Cardiac septum (tissue), 1 donor: ENCODE measurements at places on chromosomes 3 and 15. TPM values are rescaled to one million over a fixed set of nuclear protein-coding genes. Genes with fewer than 3 reads are reported as not detected.

DNA sequence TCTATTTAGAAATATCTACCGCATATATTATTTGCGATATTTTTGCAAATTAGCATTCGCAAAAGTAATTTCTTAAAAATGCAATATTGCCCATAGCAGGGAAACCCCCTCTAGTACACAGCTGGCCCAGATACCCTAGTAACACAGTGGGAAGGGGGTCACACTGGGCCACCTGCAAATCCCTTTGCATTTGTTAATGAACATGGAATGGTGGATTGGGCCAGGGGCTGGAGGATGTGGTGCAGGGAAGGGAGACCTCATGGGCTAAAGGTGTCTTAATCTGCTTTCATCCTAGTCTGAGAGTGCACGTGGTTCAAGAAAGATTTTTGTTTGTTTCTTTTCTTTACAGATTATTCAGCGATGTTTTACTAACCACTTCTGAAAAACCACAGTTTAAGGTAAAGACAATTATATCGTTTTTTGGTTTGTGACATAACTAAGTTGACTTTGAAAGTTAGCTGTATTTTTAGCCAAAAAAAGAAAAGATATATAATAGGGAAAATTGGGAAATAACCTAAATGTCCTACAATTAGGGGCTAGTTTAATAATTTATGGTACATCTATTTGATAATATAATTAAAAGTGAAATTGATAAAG, 30.0 kb downstream of the PDHB start:
- DNase-seq: no peak

GRCh38 chr3:49497606-49498005, 27.5 kb downstream of the DAG1 start:
- DNase-seq: no peak

GRCh38 chr3:74839566-74839965, 225.1 kb upstream of the CNTN3 start:
- DNase-seq: no peak

GRCh38 chr3:11310258-11310657, 38.1 kb downstream of the ATG7 start:
- DNase-seq: no peak

- DNase-seq: no peak
These were observed 8.0 kb downstream of the TMIE start for GRCh38 chr3:46709157-46709654.

DNA sequence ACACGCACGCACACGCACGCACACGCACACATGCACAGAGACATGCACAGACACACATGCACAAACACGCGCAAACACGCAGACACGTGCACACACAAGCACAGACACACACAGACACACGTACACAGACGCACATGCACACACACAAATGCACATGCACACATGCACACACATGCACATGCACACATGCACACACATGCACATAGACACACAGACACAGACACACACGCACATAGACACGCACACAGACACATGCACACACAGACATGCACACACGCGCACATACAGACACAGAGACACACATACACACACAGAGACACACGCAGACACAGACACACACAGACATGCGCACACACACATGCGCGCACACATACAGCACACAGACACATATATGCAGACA, 26.4 kb upstream of the PIGZ start:
- DNase-seq: peak; percentile 41

- DNase-seq: no peak
These were observed 1.0 kb downstream of the MYO9A start for GRCh38 chr15:72116731-72117485.

DNA sequence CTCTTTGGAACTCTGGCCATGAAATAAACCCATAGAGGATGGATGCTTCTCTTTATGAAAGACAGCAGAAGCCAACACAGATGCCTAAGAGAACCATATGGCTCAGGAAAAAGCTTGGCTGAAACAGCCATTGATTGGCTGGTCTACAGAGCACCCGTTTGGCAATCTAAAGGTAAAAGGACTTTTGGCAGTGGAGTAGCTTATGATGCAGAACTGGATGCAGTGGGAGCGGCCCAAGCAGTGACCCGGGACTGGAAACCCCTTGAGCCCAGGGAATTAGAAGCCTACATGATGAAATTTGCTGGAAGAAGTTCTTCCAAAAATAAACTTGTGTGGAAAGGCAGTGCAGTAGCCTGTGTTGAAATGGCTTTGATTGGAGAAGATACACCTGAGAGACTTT, 360.2 kb downstream of the NR2F2 start:
- DNase-seq: no peak

- no peak for DNase-seq
These were observed 16.3 kb downstream of the ACOX2 start for GRCh38 chr3:58520403-58521335.

DNA sequence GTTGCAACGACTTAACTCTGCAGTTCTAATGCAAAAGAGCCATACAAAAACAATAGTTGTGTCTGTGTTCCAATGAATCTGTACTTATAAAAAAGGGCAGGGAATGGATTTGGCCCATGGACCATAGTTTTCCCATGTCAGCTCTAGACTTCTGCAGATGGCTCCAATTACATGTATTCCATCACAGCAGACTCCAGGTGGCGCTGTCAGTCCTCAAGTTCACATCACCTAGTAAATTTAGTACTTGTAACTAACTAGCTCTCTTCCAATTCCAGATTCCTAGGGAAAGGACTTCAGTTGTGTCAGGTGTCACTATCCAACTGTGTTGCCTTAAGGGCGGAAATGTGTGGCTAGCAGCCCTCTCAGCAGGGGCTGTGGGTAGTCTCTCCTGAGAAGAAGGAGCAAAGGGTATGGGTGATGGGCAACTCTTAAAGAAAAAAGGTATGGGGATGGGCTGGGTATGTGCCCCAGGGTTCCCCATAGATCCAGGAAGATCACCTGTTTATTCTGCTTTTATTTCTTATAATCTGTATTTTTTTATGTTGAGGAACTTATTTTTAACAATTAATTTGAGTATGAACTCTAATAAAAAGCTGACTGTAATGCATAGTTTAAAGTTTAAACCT, 36.2 kb downstream of the BBS4 start:
- DNase-seq: no peak

- DNase-seq: no peak
These were observed 294.3 kb downstream of the CNTN4 start for GRCh38 chr3:2392981-2393380.

- DNase-seq: peak; percentile 33
These were observed 21.8 kb upstream of the CA12 start for GRCh38 chr15:63403254-63403945.

DNA sequence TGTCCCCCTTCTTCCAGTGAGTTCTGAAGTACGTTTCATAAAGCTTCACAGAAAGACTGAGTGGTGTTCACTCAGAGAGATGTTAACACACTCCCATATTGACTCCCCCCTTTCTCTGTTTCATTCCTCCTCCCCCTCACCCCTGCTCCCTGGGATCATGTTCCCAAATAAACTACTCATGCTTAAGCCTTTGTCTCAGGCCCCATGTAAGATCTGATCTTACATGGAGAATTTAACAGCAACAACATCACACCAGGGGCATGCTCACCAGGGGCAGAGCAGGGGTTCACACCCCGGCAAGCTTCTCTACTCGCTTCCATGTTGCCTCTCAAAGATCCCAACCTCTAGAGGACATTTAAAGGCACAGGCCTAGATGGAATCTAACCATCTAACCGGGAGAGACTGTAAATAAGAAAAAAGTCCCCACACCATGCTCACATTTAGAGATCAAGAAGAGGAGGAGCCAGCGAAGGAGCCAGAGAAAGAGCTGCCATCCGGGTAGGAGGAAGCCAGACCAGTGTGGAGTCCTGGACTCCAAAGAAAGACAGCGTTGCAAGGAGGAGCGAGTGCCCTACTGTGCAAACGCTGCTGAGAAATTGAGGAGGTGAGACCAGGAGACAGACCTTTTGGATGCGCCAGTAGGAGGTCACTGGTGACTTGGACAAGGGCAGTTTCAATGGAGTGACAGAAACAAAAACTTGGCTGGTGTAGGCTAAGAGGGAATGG, 21.4 kb upstream of the SRP14 start:
- no peak for DNase-seq

DNA sequence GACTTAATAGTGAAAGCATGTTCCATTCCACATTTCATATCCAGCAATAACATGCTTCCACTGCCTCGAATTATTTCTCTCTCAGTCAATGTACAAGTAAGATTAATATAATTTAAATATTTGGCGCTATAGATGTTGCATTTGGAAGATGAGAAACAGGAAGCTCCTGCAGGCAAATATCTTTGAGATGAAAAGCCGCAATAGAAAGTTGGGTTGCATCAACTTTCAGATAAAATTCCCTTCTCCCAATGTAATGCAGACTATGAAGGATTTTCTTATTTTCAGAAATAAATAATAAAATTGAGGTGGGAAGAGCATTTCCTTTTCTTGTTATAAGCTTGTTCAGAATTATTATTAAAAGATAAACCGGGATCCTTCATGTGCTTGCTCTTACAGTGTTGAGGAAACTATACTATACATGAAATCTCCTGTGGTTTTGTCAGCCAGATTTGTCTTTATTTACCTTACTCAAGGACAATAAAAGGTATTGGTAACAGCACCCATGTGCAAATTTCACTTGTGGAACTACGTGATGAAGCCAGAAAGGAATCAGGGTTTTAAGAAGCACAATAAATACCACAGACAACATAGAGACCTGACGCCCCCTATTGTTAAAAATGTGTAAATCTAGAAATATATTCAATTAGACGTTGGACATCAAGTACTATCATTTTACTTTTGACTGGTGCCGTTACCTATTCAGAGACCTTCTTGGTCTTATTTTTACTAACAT, 307.0 kb downstream of the ARPP21 start:
- no peak for DNase-seq

GRCh38 chr3:147890114-147890513, 480.9 kb downstream of the ZIC1 start:
- no peak for DNase-seq

DNA sequence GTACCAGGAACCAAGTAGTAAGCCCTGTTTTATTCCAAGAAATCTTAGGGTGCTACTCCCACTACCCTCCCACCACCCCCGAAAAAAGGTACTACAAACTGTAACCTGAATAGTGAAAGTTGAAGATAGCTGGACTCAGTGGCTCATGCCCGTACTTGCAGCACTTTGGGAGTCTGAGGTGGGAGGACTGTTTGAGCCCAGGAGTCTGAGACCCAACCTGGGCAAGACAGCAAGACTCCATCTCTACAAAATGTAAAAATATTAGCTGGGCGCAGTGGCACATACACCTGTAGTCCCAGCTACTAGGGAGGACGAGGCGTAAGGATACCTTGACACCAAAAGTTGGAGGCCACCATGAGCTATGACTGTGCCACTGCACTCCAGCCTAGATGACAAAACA, 7.9 kb downstream of the RHOA start:
- no peak for DNase-seq

- DNase-seq: no peak
These were observed 301.2 kb downstream of the MECOM start for GRCh38 chr3:169362301-169362700.

GRCh38 chr15:34213690-34214089, 3.8 kb upstream of the KATNBL1 start:
- DNase-seq: no peak

DNA sequence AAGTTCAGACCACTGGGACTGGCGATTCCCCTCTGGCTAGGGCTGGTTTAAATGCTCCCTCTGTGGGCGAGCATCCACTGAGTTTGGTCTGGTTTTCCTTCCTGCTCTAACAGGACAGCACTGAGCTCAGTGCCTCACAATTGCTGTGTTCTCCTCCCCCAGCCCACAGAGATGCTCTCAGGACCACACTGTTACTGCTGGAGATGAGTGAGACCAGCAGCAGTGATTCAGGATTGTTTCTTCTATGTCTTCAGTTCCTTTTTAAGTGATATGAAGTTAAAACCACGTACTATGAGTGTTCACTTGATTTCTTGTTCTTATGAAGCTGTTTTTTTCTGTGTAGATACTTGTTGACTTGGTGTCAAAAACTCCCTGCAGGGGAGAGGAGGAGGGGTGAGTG, 180.4 kb upstream of the COL8A1 start:
- DNase-seq: no peak

- DNase-seq: no peak
These were observed 330.7 kb upstream of the LRRC3B start for GRCh38 chr3:26291840-26292239.

- no peak for DNase-seq
These were observed 196.3 kb downstream of the DTWD1 start for GRCh38 chr15:49817100-49817499.

GRCh38 chr3:52090131-52090932, 34.0 kb upstream of the DUSP7 start:
- no peak for DNase-seq

The LRRIQ4 gene
- total RNA-seq: not detected

The SLC6A1 gene
- total RNA-seq: 2.1 TPM

The DNAH12 gene
- 0.22 TPM for total RNA-seq

The MUC4 gene
- total RNA-seq: 0.03 TPM

The LDHAL6B gene
- not detected for total RNA-seq

The CAPN3 gene
- total RNA-seq: 14.8 TPM

The APOD gene
- 692 TPM for total RNA-seq

The SI gene
- total RNA-seq: not detected

The SCN5A gene
- 166 TPM for total RNA-seq

The FMN1 gene
- total RNA-seq: 2.2 TPM

The REC114 gene
- not detected for total RNA-seq

The RAB6B gene
- 42.4 TPM for total RNA-seq
